Gastroesophageal sphincter (tissue), 4 donors: ENCODE measurements at places on chromosomes 3 and 15. TPM values are rescaled to one million over a fixed set of nuclear protein-coding genes. Genes with fewer than 3 reads are reported as not detected.

MKRN2OS gene
- total RNA-seq, result not detected

GRCh38 chr15:39320886-39321285 is 260.0 kb upstream of the THBS1 start:
- no peak for ATAC-seq

GRCh38 chr3:123152687-123153086 is 49.1 kb upstream of the SEC22A start:
- peak; percentile 25 for ATAC-seq

DNA sequence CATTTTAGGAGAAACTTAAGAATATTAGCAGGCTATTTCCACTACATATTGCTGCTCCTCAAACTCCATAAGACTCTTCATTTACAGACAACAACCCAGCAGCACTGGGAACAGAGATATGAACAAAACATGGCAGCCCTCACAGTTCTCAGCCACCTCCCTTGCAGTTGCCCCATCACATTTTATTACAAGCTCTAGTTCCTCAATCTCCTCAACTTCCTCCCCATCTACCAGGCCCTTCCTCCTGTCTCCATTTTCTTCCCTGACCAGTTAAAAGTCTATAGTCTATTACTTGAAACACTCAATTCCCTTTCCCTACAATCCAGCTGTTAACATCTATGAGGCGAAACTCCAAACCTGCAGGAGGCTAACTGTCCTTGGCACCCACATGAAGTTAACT is 412.5 kb downstream of the TBC1D5 start:
- no peak for ATAC-seq
